ENCODE measurements at places on chromosomes 3 and 15. TPM values are rescaled to one million over a fixed set of nuclear protein-coding genes. Genes with fewer than 3 reads are reported as not detected.

- DNase-seq = no peak
Observed at GRCh38 chr3:50648313-50648712, 26.4 kb upstream of the DOCK3 start.

GRCh38 chr3:38606561-38606960 lies 42.9 kb downstream of the SCN5A start:
- no peak for DNase-seq

GRCh38 chr3:120081719-120082118 lies 12.5 kb downstream of the GSK3B start:
- DNase-seq = no peak

DNA sequence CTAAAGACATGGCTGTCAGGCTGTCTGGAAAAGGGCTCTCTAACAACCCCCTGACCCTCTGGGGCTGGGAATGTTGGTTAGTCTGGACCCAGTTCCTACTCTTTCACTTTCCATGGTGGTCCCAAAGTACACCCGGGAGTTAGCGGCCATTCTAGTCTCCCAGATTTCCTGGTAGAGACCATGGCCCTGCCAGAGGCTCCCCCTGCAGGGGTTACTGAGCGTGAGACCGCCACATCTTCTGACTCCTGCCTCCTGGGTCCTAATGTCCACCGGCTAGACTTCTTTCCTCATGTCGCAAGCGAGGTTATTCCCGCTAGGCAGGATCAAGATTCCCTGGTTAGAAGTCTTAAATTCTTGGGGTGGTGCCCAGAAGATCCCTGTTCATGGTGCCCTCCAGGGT lies 540.0 kb upstream of the ROBO1 start:
- DNase-seq = no peak

GRCh38 chr15:76339305-76340197 lies 3.0 kb downstream of the ISL2 start:
- DNase-seq = no peak

- DNase-seq = no peak
Observed at GRCh38 chr3:115280506-115280905, 133.4 kb upstream of the ZBTB20 start.

- DNase-seq = peak; percentile 45
Observed at GRCh38 chr3:187968883-187969580, 184.9 kb upstream of the LPP start.

DNA sequence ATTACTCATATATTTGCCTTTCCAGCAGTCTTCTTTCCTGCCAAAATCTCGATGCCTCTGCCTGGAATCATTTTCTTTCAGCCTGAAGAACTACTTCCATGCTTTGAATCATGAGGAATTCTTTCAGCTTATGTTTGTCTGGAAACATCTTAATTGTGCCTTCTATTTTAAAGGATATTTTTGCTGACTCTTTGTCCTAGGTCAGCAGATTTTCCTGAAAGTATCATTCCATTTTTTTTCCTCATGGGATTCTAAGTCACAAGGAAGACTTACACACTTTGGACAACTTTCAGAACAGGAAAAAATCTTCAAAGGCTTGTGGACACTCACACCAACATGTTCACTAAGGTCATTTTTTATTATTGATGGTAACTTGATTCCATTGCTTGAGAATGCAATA lies 10.1 kb downstream of the PRR23E start:
- no peak for DNase-seq

DNA sequence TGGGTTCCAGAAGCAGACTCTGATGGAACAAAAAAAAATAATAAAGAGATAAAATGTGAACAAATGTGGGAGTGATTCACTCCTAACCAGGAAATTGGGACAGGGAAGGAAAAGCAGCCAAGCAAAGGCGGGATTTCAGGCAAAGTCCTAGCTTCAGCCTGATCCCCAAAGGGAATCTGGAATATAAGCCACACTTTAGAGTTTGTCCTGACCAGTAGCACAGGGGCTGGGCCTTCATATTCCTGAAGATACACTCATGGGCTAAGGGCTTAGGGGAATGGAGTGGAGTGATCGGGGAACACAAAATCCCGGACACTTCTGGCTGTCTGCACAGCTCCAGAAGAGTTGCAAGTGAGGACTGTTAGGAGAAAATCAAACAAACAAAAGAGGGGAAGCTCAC lies 135.0 kb upstream of the COL8A1 start:
- DNase-seq = peak; percentile 48

- DNase-seq = no peak
Observed at GRCh38 chr3:132321304-132321703, 4.1 kb downstream of the ACP3 start.

DNA sequence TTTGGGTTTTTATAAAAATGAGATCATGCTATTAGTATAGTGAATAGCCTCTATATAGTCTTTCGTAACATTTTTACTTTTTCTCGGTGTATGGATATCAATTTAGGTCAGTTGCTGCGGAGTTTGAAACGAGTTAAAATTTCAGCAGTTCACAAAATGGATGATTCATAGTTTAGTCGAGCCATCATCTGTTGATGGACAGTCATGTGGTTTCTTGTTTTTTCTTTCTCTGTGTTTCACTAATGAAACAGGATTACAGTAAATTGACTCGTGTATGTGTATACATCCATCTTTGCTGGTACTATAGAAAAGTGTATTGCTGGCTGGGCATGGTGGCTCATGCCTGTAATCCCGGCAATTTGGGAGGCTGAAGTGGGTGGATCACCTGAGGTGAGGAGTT lies 106.8 kb downstream of the IGF1R start:
- DNase-seq = peak; percentile 48

DNA sequence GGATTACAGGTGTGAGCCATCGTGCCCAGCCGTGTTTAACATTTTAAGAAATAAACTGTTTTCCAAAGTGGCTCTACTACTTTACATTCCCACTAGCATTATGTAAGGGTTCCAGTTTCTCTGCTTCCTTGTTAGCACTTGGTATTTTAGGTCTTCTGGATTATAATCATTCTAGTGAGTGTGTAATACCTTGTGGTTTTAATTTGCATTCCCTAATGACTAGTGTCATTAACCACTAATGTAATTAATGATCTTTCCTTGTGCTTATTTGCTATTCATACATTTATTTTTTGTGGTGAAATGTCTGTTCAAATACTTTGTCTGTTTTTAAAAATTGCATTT lies 30.7 kb downstream of the ARIH2 start:
- DNase-seq = no peak

GRCh38 chr3:182735672-182736071 lies 57.6 kb upstream of the ATP11B start:
- DNase-seq = no peak

DNA sequence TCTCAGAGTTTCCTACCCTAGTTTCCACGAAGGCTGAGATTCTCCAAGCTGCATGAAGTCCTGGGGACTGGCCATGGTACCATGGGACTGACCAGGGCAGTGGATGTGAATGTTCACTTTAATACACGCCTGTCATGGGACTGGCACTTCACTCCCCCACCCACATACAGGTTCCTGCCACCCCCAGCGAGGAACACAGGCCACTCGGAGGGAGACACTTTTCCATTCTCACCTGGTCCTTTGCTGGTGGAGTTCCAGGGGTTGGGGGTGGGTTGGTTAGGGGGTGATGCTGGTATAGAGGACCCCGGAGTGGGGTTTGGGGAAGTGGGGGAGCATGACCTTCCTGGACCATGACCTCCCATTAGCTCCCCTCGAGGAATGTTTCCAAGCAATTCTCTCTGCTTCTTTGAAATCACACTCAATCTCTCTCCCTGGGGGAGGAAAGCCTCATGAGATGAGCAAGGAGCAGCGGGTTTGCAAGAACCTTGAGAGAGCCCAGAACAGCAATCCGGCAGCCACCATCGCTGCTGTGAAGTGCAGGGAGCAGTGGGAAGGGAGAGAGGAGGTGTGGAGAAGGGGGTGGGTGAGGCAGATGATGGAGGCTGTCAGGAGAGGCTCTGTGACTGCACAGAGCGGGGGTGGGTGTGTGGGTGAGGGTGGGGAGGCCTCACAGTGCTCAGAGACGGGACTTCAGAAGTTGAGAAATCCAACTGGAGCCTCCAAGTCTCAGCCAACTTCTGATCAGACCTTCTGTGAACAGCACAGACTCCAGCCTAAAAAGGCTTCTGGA lies 69.7 kb downstream of the ADCY5 start:
- no peak for DNase-seq

GRCh38 chr15:36178303-36178633 lies 401.2 kb upstream of the CDIN1 start:
- no peak for DNase-seq

- DNase-seq = peak; percentile 81
Observed at GRCh38 chr3:150227839-150228238, 180.3 kb upstream of the TSC22D2 start.

DNA sequence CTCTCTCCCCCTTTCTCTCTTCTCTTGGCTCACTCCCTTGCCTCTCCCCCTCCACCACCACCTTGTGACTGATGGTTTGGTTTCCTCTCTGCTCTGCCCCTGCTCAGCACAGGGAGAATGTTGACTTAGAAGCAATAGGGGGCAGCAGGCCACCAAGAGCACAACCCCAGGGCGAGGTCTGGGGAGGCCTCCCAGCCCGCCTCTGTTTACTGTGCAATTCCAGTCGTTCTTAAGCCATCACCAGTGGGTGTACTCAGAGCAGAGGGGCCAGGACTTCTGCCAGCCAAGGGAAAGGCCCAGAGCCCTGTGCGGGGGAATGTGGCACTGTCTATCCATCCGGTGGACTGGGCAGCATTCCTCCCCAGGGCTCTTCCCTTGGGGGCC lies 5.7 kb upstream of the APEH start:
- DNase-seq = no peak

POMGNT2 gene
- total RNA-seq = 16.1 TPM

FBXO40 gene
- total RNA-seq = not detected

CPLX3 gene
- not detected for total RNA-seq

CRABP1 gene
- not detected for total RNA-seq

Measured in LHCN-M2 (cell line).